ENCODE measurements at places on chromosomes 5 and 9.

DNA sequence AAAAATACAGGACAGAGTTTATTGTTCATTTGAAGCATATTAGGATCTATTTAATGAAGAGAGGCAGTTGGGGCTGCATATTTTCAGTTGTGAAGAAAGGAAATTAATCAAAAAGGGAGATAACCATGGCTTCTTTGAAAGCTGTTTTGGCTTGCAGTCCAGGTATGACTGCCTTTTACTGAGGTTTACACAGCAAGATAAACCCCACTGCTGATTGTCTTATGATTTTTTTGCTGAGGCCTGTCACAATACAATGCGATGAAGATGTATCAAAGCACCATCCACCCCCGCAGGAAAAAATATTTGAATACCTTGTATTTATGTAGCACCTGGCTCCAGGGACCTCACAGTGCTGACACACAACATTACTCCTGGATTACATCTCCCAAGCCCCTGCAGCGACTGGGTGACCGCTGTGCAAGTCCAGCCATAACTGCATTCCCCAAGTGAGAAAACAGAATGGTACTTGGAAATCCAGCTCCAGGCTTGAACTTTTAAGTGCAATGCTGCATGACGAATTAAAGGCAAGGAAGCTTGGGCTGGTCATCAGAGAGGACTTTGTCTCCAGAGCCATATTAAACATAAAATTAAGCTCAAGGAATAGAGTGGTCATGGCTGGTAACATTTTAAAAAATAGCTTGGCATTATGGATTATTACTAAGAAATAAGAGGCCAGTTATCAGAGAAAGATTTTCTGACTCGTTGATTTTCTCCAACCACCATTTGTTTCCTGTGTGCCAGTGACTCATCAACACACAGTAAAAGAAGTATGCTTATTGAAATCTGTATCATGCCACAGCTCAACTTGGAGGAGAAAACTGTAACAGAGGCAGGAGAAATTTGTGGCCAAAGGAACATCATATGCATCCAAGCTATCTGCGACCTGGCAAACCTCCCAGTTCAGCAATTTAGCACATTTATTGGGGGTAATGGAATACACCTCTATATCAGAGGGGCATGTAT, 374.2 kb downstream of the MAN2A1 start:
- DNase-seq = no peak

- no peak for DNase-seq
Measured at GRCh38 chr9:113238859-113239232, 17.5 kb downstream of the SLC31A1 start.

DNA sequence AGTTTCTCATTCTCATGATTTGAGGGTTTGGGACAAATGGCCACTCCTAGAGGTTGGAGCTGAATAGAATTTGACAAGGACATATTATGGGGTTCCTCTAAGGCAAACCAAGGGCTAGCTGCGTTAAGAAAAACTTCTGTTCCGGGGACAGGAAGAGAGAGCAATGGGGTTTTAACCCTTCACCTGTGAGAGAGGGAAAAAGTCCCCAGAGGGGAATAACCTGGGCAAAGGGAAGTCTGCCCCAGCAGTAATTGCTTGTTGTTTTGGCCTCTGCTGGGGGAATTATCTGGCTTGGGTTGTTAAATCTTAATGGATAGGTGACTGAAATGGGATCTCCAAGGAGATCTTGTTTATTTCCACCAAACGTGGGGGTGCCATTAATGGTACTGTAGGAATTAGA, 110.1 kb upstream of the MOCS2 start:
- no peak for DNase-seq

DNA sequence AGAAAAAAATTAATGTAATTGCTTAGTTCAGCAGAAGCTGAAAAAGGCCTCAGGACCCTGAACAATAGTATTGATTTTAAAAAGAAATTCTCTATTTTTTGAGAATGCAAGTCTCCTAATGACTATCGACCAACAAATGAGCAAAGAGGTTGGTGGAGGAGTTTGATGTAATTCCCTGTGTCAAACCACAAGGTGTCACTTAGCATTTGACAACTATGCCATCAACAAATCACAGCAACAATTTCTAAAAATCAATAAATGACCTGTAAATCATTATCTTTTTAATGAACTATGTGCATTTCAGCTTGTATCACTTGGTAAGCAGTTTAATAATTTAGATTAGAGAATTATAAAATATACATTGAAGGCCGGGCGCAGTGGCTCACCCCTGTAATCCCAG, 133.7 kb downstream of the PRELID2 start:
- no peak for DNase-seq

DNA sequence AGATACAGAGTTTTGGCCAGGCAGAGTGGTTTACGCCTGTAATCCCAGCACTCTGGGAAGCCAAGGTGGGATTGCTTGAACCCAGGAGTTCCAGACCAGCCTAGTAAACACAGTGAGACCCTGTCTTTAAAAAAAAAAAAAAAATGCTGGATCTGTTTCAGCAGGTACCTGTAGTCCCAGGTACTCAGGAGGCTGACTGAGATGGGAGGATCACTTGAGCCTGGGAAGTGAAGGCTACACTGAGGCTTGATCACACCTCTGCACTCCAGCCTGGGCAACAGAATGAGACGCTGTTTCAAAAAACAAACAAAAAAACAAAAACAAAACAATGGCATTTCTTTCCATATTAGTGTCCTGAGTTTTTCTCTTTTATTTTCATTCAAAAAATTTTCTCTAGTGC, 19.0 kb downstream of the UNC13B start:
- DNase-seq = no peak
